NCI-H526 treated with DMSO at 0.1 percent for 48 hours (cell line): ENCODE measurements at places on chromosomes 7 and 10.

DNA sequence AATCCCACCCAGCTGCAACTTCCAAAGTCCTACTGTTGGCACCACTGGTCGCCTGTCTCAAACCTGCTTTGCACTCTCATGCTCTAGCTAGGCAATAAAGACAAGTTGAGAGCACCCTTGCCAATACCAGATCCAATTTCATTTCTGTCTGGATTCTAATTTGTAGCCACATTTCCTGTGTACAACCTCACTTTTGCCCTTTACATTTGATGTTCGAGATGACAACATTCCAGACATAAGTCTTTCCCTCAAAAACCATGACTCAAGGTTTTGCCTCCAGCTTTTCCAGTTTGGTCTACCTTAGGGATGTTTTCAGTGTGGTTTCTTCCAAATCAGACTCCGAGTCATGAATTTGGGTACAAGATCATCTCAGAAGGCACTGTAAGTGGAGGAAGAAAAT, 309.0 kb downstream of the GPAM start:
- DNase-seq = no peak

GRCh38 chr7:42692621-42693020, 219.2 kb downstream of the C7orf25 start:
- no peak for DNase-seq

DNA sequence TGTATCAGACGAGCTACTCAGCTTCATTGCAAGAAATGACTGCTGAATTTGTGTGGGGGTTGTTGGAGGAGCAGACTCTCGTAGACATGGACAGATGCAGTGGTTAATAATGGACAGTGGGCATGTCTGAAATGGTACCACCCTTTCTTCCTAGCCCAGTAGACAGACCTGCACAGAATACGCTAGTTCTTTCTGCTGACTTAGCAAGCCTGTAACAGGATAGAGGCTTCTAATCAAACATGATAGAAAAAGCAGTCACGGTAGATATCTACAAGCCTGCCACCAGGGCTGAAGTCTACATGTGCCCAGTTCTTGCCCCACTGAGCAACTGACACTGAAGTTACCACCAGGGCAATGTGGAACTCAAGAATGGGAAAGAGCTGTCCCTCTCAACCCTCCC, 188.0 kb downstream of the FANK1 start:
- no peak for DNase-seq

DNA sequence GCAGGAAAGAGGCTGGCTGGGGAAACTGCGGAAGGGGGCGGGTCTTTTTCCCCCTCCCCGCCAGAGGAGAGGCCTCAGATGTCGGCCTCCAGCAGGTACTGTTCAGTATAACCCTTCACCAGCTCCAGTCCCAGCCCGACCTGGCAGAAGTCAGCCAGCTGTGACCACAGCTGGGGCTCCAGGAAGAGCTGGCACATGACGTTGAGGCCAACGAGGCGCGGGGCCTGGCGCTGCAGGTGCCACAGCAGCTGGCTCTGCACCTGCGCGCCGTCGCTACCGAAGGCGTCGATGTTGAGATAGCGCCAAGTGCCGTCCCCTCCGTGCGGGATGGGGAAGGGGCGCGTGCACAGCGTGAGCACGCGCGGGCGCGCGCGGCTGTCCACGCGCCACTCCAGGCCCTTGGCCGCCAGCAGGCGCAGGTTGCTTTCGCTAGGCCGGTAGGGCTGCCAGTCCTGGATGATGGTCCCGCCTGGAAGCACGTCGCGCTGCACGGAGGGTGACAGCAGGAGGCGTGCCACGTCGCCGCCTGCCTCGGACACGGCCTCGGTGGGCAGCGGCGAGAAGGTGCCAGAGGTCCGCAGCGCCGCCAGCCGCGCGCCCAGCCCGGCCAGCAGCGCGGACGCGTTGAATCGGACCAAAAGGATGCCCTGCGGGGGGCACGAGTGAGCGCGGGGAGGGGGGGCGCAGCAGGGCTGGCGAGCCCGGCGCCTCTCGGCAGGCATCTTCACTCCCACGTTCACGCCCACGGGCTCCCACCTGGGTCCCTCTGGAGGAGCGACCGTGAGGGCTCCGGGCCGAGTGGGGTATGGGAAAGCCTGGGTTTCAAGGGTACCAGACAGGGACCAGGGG, 6.9 kb upstream of the VGF start:
- DNase-seq = peak; percentile 29

DNA sequence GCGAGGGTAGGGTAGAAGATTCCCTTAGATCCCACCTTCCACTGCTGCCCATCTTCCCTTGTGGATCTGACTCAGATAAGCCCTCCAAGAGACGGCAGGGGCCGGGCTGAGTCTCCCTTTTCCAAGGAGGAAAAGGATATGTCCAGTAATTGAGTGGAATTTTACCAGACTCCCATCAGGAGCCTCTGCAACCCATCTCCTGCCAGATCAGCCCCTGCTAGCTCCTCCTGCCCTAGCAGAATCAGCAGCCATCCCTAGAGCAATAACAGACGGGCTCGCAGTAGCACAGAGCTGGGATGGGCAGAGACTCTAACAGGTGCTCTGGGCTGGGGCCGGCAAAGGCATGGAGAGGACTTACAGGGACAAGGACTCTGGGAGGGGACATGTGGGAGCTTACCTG, 73.5 kb downstream of the C10orf105 start:
- DNase-seq = no peak

- no peak for DNase-seq
Measured at GRCh38 chr10:81426722-81427121, 448.3 kb upstream of the NRG3 start.

- no peak for DNase-seq
Measured at GRCh38 chr10:58362027-58362789, 23.0 kb upstream of the TFAM start.

DNA sequence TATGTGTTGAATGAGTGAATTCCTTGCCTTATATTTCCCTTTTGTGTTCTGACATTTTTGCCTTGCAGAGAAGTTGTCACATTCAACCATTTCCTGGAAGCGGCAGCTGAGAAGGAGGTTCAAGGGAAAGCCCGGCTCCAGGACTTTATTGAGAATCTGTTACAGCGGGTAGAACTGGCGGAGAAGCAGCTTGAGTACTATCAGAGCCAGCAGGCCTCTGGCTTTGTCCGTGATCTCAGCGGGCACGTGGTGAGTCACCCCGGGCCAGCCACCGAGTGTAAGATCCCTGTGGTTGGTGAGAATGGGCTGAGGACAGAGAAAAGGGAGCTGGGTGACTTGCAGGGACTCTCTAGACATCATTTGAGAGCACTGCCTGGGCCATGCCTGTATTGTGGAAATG, 14.2 kb downstream of the ZNF365 start:
- DNase-seq = no peak

DNA sequence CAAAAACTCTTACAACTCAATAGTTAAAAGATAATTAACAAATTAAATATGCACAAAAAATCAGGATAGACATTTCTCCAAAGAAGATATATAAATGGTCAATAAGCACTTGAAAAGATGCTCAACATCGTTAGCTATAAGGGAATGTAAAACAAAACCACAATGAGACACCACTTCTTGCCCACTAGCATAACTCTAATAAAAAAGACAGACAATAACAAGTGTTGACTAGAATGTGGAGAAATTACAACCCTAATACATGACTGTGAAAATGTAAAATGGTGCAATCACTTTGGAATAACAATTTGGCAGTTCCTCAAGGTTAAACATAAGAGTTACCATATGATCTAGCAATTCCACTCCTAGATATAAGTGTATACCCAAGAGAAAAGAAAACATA, 74.3 kb upstream of the PCGF5 start:
- no peak for DNase-seq

GRCh38 chr7:90520484-90520883, 51.0 kb downstream of the PTTG1IP2 start:
- no peak for DNase-seq

DNA sequence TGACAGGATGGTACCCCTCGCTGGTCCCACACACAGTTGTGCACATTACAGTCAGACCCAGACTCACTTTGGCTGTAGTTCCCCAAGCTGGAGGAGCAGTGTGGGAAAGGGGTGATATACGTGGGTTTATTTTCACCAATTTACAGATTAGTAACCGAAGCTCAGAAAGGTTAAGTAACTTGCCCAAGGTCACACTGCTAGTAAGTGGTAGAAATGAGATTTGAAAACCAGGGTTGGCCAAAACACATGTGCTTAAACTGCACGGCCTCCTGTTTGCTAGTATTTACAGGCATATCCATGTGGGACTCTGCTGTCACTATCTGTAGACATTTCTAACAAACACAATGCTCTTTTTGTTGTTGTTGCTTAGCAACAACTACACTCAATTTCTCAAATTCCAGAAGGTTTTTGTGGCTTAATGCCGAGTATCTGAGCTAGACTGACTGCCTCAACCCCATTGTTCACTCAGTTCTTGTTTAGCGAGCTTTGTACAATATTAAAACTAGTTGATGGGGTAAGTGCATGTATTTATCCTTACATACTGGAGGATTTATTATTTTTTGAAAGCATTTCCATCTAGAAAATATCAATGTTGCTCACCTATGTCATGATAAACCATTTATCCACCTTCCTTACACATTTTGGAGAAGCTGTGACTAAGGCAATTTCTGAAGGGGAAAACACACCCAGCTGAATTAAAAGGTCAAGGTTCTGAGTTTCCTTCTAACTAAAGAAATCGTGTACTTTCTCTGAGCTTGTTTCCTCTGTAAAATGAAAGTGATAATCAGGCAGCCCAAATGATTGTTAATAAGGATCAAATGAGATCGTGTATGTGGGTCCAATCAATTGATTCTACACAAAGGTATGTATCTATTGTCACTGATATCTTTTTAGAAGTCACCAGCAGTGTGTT, 5.3 kb upstream of the TMEM139 start:
- no peak for DNase-seq

GRCh38 chr10:60352105-60352504, 37.6 kb downstream of the ANK3 start:
- no peak for DNase-seq

GRCh38 chr7:116862951-116863670, 724 bp downstream of the CAPZA2 start:
- DNase-seq = peak; percentile 80

GRCh38 chr7:139673230-139673629, 104.6 kb downstream of the HIPK2 start:
- DNase-seq = no peak

GRCh38 chr7:144857463-144857862, 21.6 kb upstream of the TPK1 start:
- DNase-seq = no peak

- DNase-seq = no peak
Measured at GRCh38 chr7:111308691-111309090, 217.8 kb downstream of the LRRN3 start.

DNA sequence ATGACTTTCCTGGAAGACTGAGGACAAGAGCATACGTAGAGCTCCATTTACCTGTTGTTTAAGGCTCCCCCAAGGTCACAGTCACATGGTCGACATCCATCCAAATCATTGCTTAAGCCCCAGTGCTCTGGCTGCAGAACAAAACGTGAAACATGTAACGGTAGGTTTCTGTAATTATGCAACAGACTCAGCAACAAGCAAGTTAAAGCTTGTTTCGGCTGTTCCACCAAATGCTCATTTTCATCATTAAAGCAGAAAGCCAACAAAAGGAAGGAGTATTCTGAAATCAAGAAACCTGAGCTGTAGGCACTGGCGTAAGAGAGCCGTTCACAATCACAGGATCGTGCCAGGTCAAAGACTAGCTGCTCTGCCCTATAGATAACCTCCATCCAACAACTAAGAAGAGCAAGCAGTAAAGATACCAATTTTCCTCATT, 30.0 kb downstream of the LAMB1 start:
- no peak for DNase-seq

DNA sequence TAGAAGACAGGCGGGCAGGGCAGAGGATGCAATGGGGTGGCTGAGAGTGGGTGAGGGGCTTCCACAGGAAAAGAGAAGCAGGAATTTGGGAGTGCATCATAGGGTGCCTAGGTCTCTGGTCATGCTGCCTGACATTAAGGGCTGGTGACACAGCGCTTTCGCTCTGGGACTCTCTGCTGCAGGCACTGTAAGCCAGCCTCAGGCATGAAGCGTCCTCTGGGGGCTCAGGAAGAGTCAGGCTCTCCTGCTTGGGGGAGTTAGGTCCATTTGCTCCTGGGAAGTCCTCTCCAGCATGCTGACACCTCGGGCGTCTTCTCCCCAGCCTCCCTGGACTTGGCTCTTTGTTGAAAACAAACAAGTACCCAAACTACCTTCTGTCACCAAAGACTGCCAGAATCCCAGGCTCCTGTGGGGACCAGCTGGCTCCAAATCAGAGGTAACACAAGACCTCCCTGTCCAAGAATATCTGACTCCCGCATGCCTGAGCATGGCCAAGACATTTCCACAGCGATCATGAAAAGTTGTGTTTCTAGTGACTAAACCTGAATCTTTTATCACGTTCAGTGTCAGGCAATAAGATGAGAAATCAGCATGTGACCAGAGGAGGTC, 55.4 kb downstream of the GPR26 start:
- no peak for DNase-seq

DNA sequence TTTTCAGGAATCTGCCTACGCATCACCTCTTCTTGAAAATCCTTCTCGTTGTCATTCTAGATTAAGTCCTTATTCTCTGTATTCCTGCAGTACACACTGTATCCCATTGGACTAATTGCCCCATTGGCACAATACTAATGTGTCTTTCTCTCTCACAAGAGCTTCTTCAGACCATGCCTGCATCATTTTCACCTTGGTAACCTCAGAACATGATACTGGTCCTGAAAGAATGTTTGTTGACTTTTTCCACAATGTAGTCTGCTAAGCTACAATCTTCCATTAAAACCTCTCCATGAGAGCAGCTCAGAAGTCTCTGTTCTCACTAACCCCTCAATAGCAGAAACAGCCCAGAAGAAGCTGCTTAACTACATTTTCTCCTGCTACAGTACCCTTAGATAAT, 270.7 kb downstream of the PCDH15 start:
- DNase-seq = no peak

- DNase-seq = no peak
Measured at GRCh38 chr10:67804395-67804678, 33.7 kb downstream of the DNAJC12 start.

DNA sequence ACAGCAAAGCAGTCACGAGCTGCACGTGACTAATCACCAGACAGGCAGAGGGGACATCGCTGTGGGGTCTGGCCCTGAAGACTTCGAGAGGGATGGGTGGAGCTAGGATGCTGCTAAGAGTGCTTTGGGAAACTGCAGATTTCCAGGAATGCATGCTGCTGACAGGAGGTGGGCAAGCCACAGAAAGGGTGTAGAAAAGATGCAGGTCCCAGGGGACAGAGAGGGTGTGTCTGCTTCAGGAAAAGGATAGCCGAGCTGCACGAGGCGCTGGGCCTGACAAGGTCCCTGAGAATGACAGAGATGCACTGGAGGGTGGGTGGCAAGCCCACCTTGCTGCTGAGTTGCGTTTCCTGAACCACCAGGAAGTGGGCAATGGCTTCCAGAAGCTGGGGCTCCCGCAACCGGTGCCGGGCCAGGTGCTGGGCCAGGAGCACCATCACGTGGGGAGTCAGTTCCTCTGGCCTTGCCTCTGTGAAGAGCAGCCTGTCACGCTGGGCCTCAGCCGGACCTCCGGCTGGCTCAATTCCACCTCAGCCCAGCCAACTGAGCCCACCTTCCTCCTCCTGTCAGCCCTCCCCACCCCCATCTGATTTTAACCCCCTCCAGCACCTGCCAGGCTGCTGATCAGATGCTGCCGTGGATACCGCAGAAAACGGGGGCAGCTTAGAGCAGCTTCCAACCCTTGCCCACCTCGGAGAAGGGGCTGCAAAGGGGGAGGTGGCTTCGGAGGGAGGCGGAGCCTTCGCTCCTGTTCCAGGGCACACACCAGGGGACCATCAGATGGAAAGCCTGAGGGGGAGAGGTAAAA, 2.2 kb downstream of the FASTK start:
- peak; percentile 31 for DNase-seq

- DNase-seq = no peak
Measured at GRCh38 chr7:111096997-111097396, 6.1 kb downstream of the LRRN3 start.

GRCh38 chr7:2760098-2760889, 72.3 kb downstream of the AMZ1 start:
- no peak for DNase-seq

GRCh38 chr7:7857143-7857583, 111.4 kb upstream of the GLCCI1 start:
- DNase-seq = no peak
